NCI-H2029 treated with DMSO at 0.1 percent for 48 hours (cell line): ENCODE measurements at places on chromosomes 3 and 15.

DNA sequence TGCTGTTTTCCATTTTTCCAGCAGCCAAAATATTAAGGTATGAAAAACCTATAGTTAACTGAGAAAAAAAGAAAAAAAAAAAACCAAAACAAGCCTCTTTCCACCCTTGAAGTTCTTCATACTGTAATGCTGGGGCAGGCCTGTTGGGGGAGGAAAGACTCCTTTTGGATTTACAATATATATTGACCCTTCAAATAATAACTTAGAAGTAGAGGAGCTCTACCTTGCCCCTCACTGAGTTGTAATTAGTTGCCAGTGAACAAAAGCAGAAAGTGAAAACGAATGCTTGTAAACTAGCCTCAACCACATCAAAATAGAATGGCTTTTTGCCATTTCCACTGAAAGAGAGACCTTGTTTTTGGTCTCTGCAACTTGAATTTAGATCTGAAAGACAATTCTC is 326.6 kb downstream of the NR2F2 start:
- DNase-seq = no peak

DNA sequence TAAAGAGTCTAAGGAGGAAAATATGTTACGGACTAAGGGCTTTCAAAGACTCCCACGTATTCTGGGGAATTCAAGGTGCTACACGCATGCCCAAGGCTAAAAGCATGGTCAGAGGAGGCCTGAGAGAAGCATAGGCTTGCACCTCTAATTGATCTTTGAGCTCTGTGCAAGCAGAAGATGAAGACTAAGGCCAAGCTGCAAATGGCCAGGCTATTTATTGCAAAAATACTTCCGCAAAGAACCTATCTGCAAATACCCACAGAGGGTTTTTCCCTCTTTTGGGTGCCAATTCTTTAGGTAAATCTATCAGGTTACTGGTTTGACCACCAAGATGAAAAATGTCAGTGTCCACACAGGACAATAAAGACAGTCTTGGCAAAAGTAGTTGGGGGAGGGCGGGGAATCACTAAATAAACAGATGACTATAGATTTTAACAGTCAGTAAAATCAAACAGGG is 119.5 kb downstream of the STAG1 start:
- DNase-seq = peak; percentile 20

DNA sequence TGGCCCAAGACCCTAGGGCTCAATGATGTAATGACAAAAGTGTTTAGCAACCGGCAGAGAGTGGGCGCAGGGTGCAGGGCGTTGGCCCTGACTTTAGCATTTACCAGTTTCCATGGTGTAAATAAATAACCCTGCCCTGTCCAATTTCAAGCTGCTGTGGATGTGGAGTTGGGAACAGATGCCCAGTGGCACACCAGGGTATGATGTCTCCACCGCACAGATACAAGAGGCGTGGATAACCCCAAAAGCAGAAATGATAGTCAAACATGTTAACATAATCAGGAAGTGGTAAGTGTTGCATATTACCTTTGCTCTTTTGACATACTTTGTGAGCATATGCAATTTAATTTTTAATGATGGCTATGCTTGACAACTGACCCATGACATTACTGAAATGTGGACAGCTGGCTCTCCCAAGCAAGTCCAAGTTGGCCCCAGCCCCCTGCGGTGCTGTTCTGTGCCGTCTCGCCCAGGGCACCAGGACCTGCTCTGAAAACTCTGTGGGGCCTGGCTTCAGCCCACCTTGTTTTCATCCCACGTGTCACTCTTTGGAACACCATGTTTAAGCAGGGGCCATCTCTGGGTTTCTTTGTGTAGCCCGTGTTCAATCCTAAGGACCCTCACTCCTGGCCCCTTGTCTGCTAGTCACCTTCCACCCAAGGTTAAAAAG is 10.8 kb upstream of the ANPEP start:
- DNase-seq = no peak

DNA sequence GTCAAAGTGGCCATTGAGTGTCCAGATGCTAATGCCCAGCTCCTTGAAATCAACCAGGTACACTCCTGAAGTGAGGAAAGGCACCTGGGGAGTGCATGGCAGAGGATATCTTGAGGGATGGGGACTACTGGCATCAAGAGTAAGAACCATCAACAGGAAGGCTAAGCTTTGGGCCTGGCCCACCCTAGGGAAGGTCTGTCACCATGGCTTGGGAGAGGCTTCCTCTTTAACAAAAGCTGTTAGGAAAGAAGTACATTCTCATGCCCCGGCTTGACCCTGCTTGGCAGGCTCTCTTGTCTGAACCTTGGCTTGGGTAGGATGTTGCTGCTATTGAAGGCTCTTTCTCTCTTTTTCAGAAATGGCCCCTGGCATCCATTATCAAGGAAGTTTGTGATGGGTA is 43.7 kb upstream of the TUBGCP5 start:
- DNase-seq = no peak

DNA sequence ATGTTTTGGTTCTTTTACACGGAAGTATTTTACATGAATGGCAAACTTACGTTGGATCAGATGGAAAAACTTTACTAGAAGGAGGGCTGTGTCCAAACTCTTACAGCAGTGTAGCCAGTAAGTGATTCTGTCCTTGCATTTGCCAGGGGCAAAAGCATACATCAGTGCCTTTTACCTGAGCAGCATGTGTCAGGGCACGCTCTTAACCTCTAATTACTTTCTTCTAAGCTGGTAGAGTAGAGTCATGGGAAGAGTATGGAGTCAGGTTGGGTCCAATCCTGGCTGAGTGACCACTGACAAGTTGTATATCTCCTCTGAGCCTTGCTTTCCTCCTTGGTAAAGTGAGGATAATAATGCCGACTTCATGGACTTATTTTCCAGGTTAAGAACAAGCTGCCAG is 47.1 kb downstream of the RYR3 start:
- no peak for DNase-seq

DNA sequence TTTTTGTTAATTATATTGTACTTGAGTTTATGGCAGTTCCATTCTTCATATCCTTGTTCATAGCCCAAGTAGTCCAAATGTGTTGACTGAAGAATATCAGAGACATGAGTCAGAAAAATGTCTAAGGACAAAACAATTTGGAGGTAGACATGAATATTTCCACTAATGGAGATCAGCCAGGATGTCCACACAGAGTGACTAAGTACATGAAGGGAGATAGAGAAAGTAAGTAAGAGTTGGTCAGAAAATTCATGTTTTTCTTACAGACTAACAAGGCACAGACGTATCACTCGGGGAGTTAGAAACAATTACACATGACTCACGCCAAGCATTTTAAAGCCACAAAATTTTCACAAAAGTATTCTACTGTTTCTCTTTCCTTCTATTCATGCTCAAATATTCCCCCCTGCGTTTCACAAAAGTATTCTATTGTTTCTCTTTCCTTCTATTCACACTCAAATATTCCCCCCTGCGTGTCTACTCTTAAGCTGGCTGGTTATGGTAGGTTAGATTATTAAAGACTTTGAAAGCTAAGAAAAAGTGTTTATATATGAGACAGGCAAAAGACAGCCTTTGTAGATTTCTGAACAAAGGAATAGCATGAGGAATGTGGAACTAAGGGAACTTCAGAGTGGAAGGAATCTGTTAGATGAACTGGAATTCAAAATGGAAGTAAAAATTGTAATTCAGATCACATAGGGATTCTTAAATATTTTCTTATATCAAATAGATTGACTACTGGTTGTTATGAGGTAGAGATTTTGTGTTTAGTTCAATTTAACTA is 648.7 kb upstream of the CCDC54 start:
- DNase-seq = no peak

DNA sequence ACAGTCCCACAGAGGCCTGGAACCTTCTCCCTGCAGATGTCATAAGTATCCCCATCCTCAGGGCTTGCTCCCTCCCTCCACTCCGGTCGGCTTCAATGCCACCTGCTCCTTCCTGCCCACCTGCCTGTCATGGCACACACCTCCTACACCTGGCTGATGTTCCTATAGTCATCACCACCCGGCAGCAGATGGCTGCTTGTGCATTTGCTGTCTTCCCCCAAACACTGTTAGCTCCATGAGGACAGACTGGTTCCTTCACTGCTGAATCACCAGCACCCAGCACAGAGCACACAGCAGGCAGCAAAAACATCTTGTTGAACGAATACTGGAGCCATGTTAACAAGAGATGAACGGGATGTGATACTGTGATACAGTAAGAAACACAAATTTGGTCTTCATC is 14.8 kb downstream of the TARS3 start:
- DNase-seq = no peak

DNA sequence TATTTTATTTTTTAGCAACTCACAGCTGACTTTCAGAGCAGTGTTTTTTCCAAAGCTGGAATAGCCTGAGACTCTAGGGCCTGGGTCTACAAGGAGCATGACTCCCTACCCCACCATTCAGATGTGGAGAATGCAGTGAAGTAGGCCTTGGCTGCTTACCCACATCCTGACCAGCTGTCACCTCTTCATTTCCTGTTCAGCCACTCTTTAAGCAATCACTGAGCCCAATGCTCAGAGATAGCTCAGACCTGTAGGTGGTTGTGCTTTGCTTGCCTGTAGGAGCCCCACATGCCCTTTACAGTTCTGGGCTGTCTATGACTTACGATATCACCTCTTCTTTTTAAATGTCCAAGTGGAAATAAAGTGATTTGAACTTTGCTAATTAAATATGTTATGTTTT is 148.1 kb downstream of the NEK11 start:
- DNase-seq = peak; percentile 2

GRCh38 chr3:135238871-135239614 is 444.0 kb downstream of the EPHB1 start:
- DNase-seq = no peak

DNA sequence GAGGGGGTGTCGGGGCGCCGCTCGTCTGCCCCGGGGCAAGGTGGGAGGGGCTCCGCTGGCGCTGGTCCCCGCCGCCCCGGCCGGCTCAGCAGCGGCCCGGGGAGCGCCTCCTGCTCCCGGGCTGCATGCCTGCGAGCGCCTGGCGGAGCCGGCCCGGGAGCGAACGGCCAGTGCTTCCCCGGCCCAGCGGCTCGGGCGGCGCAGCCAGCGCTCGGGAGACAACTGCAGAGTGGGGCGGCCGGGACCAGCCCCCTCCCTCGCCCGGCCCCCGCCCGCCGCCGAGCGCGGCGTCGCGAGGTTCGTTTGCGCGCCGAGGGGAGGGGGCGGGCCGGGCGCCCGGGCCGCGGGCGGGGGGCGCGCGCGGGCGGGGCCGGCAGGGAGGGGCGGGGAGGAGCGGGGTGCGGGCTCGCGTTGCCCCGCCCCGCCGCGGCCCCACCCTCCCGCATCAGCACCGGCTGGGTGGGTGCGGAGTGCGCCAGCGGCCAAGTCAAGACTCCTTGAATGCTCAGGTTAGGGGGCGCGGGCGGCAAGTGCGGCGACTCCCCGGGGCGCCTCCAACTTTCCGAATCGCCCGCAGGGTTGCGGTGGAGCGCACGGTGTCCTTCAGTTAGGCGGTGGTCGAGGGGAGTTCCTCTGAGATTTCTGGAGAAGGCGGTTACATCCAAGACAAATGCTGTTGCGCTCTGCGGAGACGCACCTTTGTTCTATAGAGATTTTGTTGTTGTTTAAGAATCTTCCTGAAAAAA is at the start of gene RGMA:
TSS of gene RGMA (minus strand) at position 231 of the 746 bp plus-strand sequence. CDS start 279 bp downstream, outside the sequence.
- no peak for DNase-seq

- no peak for DNase-seq
These were observed 21.6 kb downstream of the CCDC80 start for GRCh38 chr3:112619295-112619694.

DNA sequence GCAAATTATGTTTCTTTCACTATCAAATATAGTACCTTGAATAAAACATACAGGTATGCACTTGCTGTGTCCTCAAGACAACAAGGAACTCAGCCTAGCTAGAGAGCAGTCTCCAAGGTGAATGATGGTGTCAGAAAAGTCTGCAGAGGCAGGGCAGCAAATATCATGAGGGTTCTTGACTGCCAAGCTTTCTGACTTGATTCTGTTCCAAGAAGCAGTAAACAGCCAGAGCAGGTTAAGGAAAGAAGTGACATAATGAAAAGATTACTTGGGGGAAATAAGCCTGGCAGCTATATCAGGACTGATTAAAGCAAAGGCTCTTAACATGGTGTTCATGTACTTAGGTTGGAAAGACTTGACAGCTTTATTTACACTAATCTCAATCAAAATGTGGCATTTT is 192.2 kb upstream of the GADL1 start:
- DNase-seq = peak; percentile 26

DNA sequence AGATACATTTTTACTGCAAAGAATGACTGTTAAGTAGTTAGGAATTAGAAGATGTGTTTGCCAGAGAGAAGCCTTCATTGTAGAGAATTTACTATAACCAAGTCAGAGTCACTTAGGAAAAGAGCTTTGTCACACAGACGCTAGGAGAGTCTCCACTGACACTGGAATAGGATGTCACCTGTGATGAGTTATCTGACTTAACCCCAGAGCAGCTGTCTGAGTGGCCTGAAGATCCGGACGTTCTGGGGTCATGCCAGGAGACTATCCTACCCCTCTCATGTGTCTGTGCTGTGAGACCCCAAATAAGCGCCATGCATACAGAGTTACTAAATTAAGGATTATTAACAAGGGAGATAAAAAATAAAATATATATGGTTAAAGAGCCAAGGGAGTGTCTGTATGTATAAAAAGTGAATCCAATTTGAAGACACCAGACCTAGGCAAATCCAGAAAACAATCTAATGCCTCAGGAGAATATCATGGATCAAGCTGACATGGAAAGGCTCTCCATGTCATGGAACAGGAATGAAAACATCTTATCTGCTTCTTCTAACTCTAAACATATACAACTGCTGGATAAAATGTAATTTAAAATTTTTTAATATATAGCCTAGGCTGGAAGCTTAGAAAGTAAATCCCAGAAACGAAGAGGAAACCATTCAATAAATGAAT is 43.5 kb downstream of the ITGB5 start:
- no peak for DNase-seq

DNA sequence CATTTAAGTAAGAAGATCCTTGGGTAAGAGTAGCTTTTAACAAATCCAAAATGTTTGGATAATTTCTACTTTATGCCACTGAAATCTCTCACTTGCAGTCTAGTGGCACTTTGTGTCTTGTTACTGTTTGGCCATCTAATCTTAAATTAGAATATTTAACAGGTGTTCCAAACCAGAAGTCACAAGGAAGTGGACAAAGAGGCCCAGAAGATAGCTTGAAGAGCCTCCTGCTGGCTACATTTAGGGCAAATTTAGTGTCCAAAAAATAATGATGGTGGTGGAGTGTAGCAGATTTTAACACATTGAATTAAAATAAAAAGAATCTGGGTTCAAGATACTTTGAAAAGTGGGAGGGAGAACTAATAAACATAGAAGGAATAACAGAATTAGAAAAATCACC is 172.2 kb downstream of the GHSR start:
- no peak for DNase-seq

DNA sequence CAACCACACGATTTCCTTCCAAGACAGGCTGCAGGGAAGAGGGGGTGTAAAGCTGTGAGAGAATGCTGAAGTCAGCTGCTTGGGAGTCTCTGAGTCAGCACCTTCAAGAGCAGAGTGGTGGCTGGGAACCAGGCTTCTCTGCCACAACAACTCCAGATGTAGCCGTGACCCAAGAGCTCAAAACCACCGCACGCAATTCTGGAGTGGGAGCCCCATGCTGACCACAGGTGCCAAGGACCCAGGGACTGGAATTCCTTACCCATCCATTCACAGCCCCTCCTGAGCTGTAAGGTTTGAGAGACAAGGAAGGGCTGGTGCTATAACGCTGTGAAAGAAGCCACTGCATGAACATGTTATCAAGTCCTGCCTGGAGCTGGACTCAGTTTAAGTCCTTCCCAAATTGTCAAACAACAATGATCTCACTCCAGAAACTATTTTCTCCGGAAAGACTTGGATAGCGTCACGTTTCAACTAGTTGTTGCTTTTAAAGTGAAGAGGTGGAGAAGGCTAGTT is 61.4 kb downstream of the UMPS start:
- no peak for DNase-seq

GRCh38 chr3:195034101-195034500 is 236.9 kb downstream of the XXYLT1 start:
- DNase-seq = no peak

GRCh38 chr15:76465728-76466127 is 129.2 kb downstream of the ISL2 start:
- no peak for DNase-seq
